NCI-H187 treated with DMSO at 0.1 percent for 48 hours (cell line): ENCODE measurements at places on chromosomes 6 and 20.

DNA sequence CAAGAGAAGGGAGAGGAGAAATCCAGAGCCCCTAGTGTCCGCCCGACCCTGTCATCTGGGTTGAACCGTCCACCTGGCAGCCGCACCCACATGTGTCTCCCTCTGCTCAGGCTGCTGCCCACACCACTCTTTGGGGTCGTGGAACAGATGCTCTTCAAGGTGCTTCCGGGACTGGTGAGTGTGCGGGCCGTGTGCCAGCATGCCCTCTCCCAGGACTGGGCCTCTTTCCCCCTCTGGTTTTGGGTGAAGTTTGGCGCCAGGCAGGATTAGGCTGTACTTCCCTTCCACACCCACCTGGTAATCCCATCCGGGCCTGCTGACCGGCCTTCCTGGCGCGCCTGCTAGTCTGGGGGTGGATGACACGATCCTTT, 7.9 kb downstream of the BPIFB3 start:
- no peak for DNase-seq

- DNase-seq: no peak
Measured at GRCh38 chr6:163019926-163020325, 292.2 kb downstream of the PACRG start.

- no peak for DNase-seq
Measured at GRCh38 chr20:61345656-61346055, 93.6 kb downstream of the CDH4 start.

GRCh38 chr6:109360791-109361190, 21.5 kb downstream of the CD164 start:
- DNase-seq: no peak

- no peak for DNase-seq
Measured at GRCh38 chr6:11921017-11921438, 91.1 kb upstream of the HIVEP1 start.

- DNase-seq: no peak
Measured at GRCh38 chr20:24777746-24778145, 171.3 kb upstream of the CST7 start.

GRCh38 chr6:106785298-106785697, 155.9 kb downstream of the QRSL1 start:
- no peak for DNase-seq

- no peak for DNase-seq
Measured at GRCh38 chr6:3372912-3373554, 83.8 kb downstream of the SLC22A23 start.

GRCh38 chr6:157184202-157185015, 138.9 kb downstream of the TMEM242 start:
- peak; percentile 32 for DNase-seq

DNA sequence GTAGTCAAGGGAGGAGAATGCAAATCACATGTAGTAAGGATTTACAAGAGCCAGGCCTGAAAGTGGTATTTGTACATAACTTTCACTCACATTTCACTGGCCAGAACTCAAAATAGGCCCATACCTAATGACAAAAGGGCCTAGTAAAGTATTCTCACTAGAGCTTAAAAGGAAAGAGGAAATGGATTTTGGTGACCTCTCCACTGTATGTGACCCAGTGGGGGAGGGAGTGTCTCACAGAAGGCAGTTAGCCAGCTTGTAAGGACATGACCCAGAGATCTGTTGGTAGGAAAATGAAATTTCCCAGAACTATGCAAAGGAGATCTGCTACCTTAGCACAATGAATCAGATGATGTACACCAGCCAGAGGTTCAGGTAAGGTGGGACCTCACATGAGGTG, 124.4 kb downstream of the PTPRT start:
- DNase-seq: no peak

DNA sequence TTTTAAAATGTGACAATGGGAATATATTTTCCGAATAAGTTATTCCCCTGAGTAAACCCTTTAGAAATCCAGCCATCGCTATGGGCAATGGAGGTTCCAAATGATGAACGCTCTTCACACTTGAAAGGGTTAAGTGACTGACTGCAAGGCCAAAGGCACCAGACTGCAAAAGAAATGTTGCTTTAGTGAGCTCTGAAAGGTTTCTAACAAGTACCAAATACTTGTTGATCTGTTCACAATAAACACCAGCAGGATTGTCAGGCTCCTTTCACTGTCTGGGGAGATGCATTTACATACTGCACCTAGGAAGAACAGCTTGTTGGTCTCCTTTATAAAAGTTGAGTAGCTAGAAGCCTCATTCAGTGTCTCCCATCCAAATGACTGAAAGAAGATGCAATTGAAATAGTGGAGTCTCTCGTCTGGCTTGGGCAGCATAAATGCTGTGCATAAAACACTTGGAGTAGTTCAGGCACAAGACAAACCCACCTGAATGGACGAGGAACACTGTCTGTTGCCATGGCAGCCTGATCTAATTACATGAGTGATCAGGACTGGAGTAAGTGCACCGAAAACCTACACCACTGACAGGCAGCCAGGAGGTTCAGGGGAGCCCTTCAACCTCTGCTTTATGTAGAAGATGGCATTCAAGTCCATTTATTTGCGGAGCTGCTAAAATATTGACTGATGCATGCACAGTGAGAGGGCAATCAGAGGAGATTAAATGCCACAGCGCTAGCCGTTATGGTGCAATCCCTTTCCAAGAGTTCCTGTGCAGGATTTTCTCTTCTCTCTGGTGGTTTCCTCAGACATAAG, 2.9 kb downstream of the ATXN1 start:
- peak; percentile 33 for DNase-seq

DNA sequence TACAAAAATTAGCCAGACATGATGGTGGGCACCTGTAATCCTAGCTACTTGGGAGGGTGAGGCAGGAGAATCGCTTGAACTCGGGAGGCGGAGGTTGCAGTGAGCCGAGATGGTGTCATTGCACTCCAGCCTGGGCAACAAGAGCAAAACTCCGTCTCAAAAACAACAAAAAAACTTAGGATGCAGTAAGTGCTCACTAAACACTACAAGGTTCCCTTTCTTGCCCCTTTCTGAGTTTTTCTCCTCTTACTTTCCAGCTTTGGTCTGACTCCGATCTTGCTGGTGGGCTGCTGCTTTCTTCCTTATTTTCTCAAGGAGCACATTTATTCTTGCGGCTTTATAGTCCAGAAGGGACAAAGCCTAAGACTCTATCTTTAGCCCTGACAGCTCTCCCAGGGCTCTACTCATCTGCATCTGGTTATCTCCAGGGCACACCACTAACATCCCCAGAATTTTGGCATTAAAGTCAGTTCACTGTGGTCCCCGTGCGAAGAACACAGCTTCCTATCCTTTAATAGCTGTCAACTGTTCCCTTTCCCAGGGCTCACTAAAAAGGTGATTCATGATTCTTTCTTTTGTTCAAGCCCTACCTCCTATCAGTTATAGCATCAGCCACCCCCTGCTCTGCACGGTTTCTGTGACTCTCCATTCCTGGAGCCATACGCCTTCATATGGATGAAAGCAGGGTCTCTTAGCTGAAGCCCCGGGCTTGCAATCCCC, 17.1 kb upstream of the RPN2 start:
- no peak for DNase-seq

- no peak for DNase-seq
Measured at GRCh38 chr6:2103765-2104523, 141.5 kb downstream of the GMDS start.

- DNase-seq: no peak
Measured at GRCh38 chr20:11728937-11729336, 188.8 kb upstream of the BTBD3 start.

GRCh38 chr20:57480444-57481160, 44.3 kb downstream of the CTCFL start:
- no peak for DNase-seq

GRCh38 chr20:364905-365794, 15.4 kb upstream of the TRIB3 start:
- DNase-seq: no peak
